Urinary bladder (tissue), 4 donors: ENCODE measurements at places on chromosomes 1 and 21. TPM values are rescaled to one million over a fixed set of nuclear protein-coding genes. Genes with fewer than 3 reads are reported as not detected.

The MAN1C1 gene
- 26.4 TPM for polyA plus RNA-seq

The KIFAP3 gene
- 14.2 TPM for polyA plus RNA-seq

The CFHR2 gene
- polyA plus RNA-seq: 0.34 TPM

The DIO1 gene
- polyA plus RNA-seq: 0.08 TPM

The SSU72 gene
- 83.5 TPM for polyA plus RNA-seq

The SUSD4 gene
- polyA plus RNA-seq: 2.0 TPM

The PLPPR5 gene
- polyA plus RNA-seq: 0.66 TPM

The SCAMP3 gene
- 74.9 TPM for polyA plus RNA-seq

The KANK4 gene
- 0.57 TPM for polyA plus RNA-seq

The FAM43B gene
- polyA plus RNA-seq: 0.37 TPM

The NKAIN1 gene
- 0.23 TPM for polyA plus RNA-seq

The USP1 gene
- polyA plus RNA-seq: 19.6 TPM

The PTCH2 gene
- 2.2 TPM for polyA plus RNA-seq

The HES5 gene
- polyA plus RNA-seq: 0.42 TPM

The CTSE gene
- 0.72 TPM for polyA plus RNA-seq

The PGLYRP3 gene
- polyA plus RNA-seq: not detected

The CRNN gene
- not detected for polyA plus RNA-seq

The HPCAL4 gene
- 0.23 TPM for polyA plus RNA-seq

The SOX13 gene
- polyA plus RNA-seq: 41.9 TPM

The UBE2U gene
- polyA plus RNA-seq: not detected

The EDN2 gene
- 0.44 TPM for polyA plus RNA-seq

The PRELP gene
- polyA plus RNA-seq: 232 TPM

The AMPD2 gene
- polyA plus RNA-seq: 29.2 TPM

The MCOLN2 gene
- polyA plus RNA-seq: 0.43 TPM

The NEK2 gene
- polyA plus RNA-seq: 0.18 TPM

The GBP6 gene
- not detected for polyA plus RNA-seq

The AIRE gene
- polyA plus RNA-seq: 0.03 TPM

The PRKAA2 gene
- polyA plus RNA-seq: 2.7 TPM

The PGLYRP4 gene
- polyA plus RNA-seq: 0.10 TPM

The MAEL gene
- 0.18 TPM for polyA plus RNA-seq

The GRIK1 gene
- 1.7 TPM for polyA plus RNA-seq

The P3H1 gene
- 35.5 TPM for polyA plus RNA-seq

The DNM3 gene
- polyA plus RNA-seq: 3.2 TPM

The ZNF683 gene
- 0.19 TPM for polyA plus RNA-seq

The GCSAML gene
- 0.42 TPM for polyA plus RNA-seq

The GBP5 gene
- 1.5 TPM for polyA plus RNA-seq

The FOXO6 gene
- 1.2 TPM for polyA plus RNA-seq

The CHIA gene
- polyA plus RNA-seq: not detected

The NOS1AP gene
- polyA plus RNA-seq: 0.92 TPM

The DMBX1 gene
- not detected for polyA plus RNA-seq

The VHLL gene
- polyA plus RNA-seq: not detected

The SPAG17 gene
- 0.51 TPM for polyA plus RNA-seq

The ADGRL2 gene
- polyA plus RNA-seq: 30.5 TPM

The USH2A gene
- not detected for polyA plus RNA-seq

The FOXD3 gene
- polyA plus RNA-seq: 1.1 TPM

The LAMTOR5 gene
- polyA plus RNA-seq: 209 TPM

The ANXA9 gene
- polyA plus RNA-seq: 0.95 TPM

The SLC27A3 gene
- 41.0 TPM for polyA plus RNA-seq
